ENCODE measurements at places on chromosomes 6 and 20. TPM values are rescaled to one million over a fixed set of nuclear protein-coding genes. Genes with fewer than 3 reads are reported as not detected.

EBF4 gene
- 55.8 TPM for total RNA-seq

MRPS10 gene
- 37.9 TPM for total RNA-seq

DNA sequence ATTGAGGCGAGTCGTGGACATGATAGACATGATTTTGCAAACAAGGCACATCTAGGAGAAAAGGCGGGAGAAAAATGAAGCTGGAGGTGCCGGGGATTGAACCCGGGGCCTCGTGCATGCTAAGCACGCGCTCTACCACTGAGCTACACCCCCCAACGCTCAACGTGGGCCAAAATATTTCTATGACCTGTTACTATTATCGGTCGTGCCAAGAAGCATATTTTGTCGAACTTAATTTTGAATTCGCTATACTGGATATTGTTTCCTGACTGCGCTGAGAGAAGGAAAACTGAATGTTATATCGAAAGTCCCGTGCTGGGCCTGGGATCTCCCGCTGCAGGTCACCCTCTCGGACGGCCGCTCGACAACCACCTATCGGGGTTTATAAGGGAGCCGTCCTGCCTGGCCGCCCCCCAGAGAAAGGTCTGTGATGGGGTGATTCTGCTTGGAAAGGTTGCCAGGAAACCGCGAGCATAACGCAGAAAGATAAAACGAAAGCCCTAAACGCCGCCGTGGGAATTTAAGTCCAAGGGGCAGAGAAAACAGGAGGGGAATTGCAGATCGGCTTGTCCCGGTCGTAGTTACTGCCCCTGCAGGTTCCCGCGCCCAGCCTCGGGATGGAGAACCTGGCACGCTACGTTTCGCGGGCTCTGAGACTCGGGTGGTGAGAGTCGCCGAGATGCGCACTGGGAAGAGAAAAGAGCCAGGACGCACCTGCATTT is 60.0 kb downstream of the TRIM27 start:
- H3K27ac ChIP-seq = peak overlapping the region; percentile 3
- H3K27me3 ChIP-seq = no peaks in the 10 kb centered on the region
- H3K4me3 ChIP-seq = peak overlapping the region; percentile 79
- H3K36me3 ChIP-seq = no peaks in the 10 kb centered on the region
- peak; percentile 76 for DNase-seq

- H3K4me1 ChIP-seq = no peaks in the 10 kb centered on the region
- no peak overlapping the region for H3K27ac ChIP-seq
- no peaks in the 10 kb centered on the region for H3K36me3 ChIP-seq
- no peak overlapping the region for H3K4me3 ChIP-seq
- no peaks in the 10 kb centered on the region for H3K27me3 ChIP-seq
Measured at GRCh38 chr20:32621071-32621890, 36.1 kb upstream of the NOL4L start.

DNA sequence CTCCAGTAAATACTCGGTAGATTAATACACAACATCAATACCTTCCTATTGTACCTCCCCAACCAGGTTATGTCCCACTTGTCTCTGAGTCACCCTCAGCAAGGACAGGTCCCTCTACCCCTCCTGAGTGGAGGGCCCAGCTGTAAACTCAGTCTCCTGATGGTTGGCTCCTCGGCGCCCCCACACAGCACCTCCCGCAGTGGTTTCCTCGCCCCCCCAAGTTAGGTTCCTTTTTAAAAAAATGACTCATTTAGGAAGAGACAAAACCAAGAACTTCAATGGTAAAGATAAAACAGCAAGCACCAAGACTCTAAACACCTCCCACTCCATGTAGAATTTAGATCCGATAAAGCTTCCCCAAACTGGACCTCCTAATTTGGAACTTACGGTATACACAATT is 83.5 kb downstream of the TRERF1 start:
- peaks cover 56% of the 10 kb centered on the region for H3K4me1 ChIP-seq
- H3K36me3 ChIP-seq = no peaks in the 10 kb centered on the region
- H3K27me3 ChIP-seq = no peaks in the 10 kb centered on the region
- no peak for DNase-seq
- no peak overlapping the region for H3K4me3 ChIP-seq

GRCh38 chr6:134523903-134524650 is 206.2 kb upstream of the SGK1 start:
- H3K27me3 ChIP-seq = no peaks in the 10 kb centered on the region
- H3K4me1 ChIP-seq = peaks cover 61% of the 10 kb centered on the region
- DNase-seq = peak; percentile 51
- peak overlapping the region; percentile 32 for H3K27ac ChIP-seq
- no peak overlapping the region for H3K4me3 ChIP-seq

DNA sequence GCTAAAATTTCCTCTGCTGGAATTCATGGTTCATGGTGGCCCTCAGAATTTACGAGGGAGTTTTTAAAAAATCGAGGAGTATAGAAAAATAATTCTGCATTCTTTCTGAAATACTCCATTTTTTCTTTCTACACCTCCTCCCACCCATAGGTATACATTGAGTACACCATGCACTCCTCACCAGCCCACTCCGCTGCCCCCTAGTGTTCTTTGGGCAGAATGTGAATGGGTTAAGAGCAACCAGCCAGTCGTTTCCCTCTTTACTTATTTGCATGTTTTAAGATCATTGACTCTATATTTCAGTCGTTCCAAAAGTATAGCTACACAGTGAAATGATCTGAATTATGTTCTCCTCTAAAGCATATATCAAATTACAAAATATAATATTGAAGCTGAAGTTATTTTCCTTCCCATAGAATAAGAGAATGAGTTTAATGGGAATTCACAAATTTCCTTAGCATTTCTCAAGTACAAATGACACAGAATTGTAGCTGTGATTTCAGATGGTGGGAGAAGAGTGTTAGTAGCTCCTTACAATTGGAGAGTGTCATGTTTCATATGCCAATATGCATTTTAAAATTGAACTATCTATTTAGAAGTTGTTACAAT is 977.7 kb upstream of the SLC35B3 start:
- H3K4me1 ChIP-seq = no peaks in the 10 kb centered on the region
- H3K36me3 ChIP-seq = no peaks in the 10 kb centered on the region
- H3K27me3 ChIP-seq = no peaks in the 10 kb centered on the region
- H3K4me3 ChIP-seq = no peak overlapping the region
- H3K27ac ChIP-seq = no peak overlapping the region
- DNase-seq = peak; percentile 44

- DNase-seq = peak; percentile 99
- H3K27me3 ChIP-seq = no peaks in the 10 kb centered on the region
- H3K36me3 ChIP-seq = no peaks in the 10 kb centered on the region
- H3K4me1 ChIP-seq = peaks cover 7% of the 10 kb centered on the region
- peak within 1 kb of the TSS; percentile 55 for H3K27ac ChIP-seq
Measured at GRCh38 chr6:24774696-24775519, at the start of gene GMNN. GMNN (plus strand) TSS chr6:24774937; CDS start chr6:24777247, 2,310 bp downstream.

DNA sequence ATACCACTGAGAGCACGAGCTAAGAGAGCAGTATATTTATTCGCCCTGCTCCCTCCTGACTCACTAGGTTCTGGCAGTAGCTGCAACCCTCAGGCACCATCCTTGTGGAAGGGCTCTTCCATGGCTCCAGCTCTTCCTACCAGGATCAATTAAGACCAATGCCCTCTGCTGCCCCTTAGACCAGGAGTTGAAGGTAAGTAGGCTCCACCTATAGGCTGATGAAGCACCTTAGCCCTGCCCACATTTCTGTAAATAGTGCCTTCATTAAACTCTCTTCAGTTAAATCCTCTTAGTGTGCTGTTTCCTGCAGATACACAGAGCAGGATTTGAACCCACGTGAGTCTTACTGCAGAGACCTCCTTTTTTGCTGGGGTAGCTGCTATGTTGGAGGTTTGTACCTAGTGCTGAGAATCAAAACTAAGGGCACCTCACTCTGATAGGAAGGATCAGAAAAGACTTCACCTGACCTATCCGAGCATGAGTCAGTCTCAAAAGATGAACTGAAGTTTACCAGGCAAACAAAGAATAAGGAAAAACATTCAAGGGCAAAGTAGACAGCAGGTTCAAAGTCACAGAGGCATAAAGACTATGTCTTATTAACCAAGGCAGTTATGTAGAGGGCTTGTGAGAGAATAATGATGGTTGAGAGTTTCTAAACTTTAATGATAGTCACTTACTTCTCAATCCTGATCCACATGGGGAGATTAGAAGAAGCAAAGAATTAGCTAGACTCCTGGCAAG is 56.9 kb upstream of the BEND6 start:
- DNase-seq = no peak
- no peak overlapping the region for H3K4me3 ChIP-seq
- H3K27me3 ChIP-seq = no peaks in the 10 kb centered on the region
- no peak overlapping the region for H3K27ac ChIP-seq

GRCh38 chr6:98516866-98517265 is 317.5 kb upstream of the POU3F2 start:
- no peak overlapping the region for H3K4me3 ChIP-seq
- no peak for DNase-seq
- no peaks in the 10 kb centered on the region for H3K27me3 ChIP-seq
- no peaks in the 10 kb centered on the region for H3K4me1 ChIP-seq

Measured in thyroid gland (tissue), 4 donors.